Activated naive CD4-positive, alpha-beta T cell (primary cell): ENCODE measurements at places on chromosomes 3 and 15.

DNA sequence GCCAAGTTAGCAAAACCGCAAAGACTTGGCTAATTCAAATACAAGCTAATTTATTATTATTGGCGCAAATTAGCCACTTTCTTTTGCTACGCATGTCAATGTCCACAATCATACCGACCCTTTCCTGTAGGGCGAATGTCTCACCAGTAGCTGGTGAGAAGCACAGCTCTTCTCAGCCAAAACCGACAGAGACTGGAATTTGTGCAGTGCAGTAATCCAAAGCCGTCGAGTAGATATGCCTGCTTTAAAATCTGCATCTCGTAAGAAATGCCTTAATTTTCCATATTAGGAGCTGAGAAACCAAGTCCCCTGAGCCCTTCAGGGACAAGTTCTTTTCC lies 614 bp upstream of the MINDY2 start:
- DNase-seq, result no peak

- DNase-seq, result no peak
Observed at GRCh38 chr15:93384886-93385285, 295.9 kb upstream of the RGMA start.

GRCh38 chr3:171842864-171843518 lies at the start of gene TMEM212:
TMEM212 (plus strand) TSS chr3:171843349; CDS start chr3:171843384, 35 bp downstream.
- DNase-seq, result no peak

DNA sequence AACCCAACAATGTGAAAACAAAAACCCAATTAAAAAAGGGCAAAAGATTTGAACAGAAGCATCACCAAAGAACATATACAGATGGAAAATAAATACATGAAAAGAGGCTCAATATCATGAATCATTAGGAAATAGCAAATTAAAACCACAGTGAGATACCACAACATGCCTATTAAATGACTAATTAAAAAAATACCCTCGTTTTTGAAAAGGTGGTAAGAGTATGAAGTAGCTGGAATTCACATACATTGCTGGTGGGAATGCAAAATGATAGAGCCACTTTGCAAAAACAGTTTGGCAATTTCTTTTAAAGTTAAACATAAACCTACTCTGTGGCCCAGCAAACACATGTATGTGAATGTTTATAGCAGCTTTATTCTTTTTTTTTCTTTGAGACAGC lies 75.8 kb downstream of the B3GNT5 start:
- DNase-seq, result no peak

DNA sequence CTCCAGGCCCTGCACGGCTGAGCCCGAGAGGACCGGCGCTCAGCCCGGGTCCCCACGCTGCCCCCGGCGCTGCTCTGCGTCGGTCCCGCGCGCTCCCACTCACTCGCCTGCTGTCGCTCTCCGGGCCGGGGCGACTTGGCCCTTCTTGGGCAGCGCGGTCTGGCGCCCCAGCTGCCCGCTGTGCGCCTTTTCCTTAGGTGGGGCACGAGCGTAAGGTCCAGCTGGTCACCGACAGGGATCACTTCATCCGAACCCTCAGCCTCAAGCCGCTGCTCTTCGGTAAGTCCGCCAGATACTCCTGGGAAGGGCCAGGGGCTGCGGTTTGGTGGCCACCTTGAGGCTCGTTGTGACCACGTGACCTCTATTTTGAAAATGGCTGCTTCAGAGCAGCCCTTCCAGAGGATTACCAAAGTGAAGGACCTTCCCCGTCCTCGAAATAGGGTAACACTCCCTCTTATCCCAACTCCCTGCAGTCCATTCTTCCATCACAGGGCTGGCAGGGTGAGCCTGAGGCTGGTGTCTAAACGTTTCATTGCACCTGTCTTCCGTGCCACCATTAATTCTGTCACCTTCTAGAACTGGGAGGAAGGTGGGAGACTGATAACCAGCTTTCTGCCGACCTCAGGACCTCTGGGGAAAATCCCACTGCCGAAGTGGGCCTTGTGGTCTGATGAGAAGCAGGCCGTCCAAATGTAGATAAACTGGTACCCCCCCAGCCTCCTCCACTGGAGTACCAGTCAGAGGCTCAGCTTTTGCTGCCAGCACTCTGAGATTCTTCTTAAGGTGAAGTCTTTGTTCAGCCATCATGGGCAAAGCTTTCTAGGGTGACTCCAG lies 812 bp downstream of the P4HTM start:
- no peak for DNase-seq

DNA sequence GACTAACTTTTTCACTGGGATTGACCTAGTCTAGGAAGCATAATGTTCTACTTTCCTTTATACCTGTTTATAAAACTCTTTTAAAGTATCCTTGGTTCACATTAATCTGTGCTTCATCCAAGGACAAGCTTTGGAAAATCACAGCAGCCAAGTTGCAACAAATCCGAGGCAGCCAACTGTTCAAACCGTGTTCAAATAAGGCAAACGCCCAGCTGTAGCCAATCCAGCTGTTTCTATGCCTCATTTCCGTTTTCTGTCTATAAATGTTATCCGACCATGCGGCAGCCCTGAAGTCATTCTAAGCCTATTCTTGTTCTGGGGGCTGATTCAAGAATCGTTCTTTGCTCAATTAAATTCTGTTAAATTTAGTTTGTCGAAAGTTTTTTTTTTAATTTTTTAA lies 78.3 kb downstream of the FMN1 start:
- no peak for DNase-seq

DNA sequence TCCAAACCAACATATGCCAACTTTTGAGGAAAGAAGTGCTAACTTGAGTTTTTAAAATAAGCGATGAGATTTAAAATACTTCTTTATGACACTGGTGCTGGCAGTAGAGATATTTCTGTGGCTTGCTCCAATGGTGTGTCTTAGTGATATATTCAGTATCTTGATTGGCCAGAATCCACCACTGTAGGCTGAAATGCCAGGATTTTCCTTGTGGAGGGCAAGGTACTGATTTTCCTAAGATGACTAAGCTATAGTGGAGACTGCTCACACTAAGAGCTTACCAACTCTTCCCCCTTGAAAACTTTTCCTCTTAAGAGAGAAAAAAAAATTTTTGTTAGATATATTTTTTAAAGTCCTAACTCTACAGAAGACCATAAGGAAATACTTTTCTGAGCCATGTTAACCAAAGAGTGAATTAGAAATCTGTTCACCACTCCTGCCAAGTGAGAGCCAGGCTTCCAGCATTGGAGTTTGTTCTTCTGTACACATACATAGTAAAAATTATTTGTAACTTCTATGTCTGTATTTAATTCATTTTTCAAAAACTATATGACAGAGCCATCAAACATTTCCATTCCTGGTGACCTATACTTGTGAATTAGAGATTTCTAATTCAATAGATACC lies 109.1 kb downstream of the PPP2R3A start:
- no peak for DNase-seq

DNA sequence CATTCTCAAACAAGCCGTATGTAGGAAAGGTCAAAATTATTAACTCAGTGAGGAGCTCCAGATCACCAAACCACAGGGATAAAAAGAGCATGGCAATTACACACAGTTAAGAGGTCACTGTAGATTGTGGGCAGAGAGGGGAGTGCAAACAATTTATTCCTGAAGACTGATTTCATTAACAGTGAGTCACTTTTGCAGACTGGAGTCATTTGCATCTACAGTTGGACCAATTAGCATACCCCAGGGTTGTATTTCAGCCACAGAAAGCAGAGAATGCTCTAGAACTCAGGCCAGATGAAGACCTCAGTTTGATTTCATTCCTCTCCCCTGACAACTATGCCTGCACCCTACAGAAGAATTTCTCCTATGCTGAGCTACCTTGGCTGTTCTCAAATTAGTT lies 40.1 kb downstream of the SETMAR start:
- no peak for DNase-seq

DNA sequence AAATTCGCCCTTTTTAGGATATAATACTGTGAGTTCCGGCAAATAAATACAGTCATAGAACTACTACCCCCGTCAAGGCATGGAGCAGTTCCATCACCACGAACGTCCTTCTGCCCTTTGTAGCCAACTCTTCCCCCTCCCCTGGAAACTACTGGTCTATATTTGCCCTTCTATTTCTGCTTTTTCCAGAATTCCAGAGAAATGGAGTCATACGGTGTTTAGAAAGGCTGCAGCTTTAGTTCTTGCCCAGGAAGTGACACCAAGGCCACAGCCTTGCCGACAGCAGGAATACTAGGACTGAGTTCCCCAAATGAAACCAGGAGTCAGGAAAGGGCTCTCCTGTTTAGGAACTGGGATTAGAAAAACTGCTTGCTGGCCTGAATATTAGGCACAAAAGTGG lies 291.2 kb downstream of the FAM43A start:
- no peak for DNase-seq

DNA sequence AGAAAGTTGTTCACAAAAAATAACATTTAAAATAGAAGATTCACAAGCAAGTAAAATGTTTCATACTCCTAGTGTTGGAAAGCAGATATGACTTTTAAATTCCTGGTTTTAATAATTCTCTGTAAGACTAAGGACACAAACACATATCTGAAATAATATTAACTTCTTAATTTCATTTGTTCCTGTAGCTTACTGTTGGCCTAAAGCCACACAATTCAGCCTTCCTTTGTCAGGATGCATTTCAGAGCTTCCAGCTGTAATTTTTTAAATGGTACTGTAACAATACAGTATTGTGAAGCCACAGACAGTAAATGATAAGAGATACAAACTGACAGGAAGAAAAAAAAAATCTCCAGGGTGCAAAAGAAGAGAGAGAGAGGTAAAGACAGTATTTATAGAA lies 84.2 kb downstream of the TMCC1 start:
- no peak for DNase-seq

DNA sequence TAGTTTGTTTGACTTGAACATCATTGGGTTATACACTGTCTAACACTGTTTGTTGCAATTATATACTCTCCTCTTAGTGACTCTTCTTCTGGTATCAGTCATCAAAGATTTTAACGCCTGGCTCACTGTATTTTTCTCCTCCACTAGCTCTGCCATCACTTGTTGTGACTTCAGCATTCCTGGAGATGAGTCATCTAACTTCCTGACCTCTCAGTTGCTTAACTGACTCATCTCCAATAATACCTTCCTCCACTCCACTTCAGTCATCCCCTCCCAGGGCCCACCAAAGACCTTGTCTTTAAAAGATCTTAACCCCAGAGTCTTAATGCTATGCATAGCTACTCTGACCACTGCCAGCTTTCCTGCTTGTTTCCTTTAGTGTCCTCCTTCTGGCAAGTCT lies 28.6 kb upstream of the CLSTN2 start:
- DNase-seq, result no peak

DNA sequence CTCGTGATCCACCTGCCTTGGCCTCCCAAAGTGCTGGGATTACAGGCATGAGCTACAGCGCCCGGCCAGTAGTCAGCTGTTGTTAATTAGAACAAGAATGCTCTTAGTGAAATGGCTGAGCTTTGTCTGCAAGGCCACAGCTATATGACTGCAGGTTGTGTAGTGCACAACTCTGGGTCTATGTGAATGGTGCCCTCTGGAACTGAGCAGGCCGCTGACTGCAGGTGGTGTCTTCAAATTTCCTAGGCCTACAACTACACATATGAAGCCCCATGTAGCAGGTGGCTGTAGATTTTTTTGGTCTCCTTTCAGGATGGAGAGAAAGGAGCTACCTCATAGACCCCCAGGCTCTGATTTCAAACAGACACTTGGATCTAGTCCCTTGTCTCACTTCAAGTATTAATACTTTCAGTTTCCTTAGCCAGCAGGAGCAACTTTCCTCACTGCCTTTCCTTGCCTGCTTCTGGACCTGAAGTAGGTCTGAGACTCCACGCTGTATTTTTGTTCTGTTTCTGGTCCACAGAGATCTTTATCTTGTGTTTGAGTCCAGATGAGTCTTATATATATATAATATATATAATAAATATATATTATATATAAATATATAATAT lies 86.9 kb downstream of the C3orf80 start:
- DNase-seq, result no peak

DNA sequence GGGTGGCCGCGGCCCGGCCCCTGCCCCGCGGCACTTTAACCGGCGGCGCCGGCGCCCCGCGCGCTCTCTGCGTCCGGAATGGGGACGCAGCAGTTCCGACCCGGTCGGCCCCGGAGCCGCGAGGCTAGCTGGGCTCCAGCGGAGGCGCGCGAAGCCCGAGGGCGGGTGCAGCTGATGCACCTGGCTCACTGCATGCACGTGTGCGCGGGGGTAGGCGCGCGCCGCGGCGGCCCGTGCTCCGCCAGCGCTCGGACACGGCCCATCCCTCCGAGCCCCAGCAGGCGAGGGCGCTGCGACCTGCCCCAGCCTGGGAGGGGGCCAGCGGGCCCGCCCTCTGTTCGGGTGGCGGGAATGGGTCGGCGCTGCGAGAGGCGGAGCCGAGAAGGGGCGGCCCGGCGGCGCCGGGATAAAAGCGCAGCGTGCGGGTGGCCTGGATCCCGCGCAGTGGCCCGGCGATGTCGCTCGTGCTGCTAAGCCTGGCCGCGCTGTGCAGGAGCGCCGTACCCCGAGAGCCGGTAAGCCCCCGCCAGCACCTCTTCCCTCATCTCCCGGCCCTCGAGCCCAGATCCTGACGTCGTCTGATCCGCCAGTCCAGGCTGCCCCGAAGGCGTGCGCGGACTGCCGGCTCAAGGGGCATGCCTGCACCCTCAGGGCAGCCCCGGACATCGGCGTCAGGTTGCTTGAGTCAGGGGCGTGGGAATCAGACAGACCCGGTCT lies at the start of the genes CHDH and IL17RB:
Gene CHDH (minus strand): TSS at position 286 of the 717 bp plus-strand sequence. CDS start 22,411 bp downstream, outside the sequence.
Gene IL17RB (plus strand): TSS at position 435 of the 717 bp plus-strand sequence. CDS start 21 bp downstream, at position 456.
- no peak for DNase-seq

DNA sequence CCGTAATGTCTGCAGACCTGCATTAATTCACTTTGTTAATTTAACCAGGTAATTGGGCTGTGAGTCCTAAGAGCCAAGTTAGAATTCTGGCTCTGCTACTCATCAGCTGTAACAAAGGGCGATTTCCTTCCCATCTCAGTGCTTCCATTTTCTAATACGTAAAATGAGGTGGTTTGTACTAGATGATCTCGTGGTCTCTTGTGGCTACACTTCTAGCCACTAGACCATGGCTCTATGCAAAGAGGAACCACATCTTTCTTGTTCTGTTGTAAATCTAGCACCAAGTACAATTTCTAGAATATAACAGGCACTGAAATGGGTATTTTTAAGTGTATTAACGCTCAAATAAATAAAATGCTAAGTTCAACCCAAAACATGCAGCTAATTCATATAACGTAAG lies 174.4 kb upstream of the THBS1 start:
- DNase-seq, result no peak

- no peak for DNase-seq
Observed at GRCh38 chr3:15097891-15098290, 1.1 kb downstream of the RBSN start.

- no peak for DNase-seq
Observed at GRCh38 chr15:93997071-93997658, 234.2 kb upstream of the MCTP2 start.

DNA sequence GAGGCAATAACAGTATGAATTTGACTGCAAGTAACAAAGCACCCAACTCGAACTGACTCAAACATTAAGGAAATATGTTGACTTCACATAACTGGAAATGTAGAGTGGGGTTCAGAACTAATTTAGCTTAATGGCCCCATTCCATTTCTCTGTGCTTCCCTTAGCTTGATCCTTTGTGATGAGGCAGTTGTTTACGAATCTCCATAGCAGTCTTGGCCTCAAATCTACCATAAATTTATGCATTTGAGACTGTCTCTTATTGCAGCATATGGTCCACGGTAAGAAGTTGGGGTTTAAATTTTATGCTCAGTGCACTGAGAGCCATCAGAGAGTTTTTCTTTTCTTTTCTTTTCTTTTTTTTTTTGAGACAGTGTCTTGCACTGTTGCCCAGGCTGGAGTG lies 148.7 kb upstream of the POU1F1 start:
- DNase-seq, result no peak

GRCh38 chr15:50145451-50145872 lies 26.4 kb upstream of the ATP8B4 start:
- no peak for DNase-seq
